ENCODE measurements at places on chromosomes 4 and X.

- no peak for DNase-seq
Measured at GRCh38 chrX:115561605-115562479, 868 bp downstream of the PLS3 start.

- DNase-seq = no peak
Measured at GRCh38 chrX:71872542-71873458, 37.8 kb upstream of the NHSL2 start.

GRCh38 chr4:164440199-164440598 lies 313.7 kb upstream of the SMIM31 start:
- DNase-seq = peak; percentile 27

DNA sequence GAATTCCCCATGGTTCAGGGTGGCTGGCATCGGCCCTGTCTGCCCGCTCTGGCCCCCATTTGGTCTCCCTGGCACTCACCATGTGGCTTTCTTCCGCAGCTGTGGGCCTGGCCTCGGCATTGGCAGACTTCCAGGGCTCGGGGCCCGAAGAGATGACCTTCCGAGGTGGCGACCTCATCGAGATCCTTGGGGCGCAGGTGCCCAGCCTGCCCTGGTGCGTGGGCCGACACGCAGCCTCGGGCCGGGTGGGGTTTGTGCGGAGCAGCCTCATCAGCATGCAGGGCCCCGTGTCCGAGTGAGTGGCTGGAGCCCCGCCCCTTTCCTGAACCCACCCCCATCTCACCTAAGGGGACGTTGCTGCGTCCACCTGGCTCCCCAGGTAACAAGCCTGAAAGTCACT lies 20.1 kb downstream of the SH3TC1 start:
- DNase-seq = no peak

DNA sequence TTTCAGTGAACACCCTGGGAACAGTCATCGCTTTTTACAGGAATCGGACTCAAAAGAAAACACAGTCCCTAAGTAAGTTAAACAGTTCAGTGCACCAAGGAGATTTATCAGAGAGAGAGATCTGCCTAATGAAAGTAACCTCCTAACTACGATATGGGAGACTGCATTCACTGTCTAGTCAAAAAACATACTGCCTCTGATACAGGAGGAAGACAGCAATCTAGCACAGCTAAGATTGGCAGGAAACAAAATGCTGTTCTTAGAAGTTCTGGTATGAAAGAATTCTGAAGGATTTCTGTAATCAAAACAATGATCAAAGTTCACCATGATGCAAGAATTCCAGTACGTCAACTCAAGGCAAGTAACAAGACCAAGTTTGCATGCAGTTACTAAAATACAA lies 92.8 kb downstream of the MAML3 start:
- DNase-seq = no peak

DNA sequence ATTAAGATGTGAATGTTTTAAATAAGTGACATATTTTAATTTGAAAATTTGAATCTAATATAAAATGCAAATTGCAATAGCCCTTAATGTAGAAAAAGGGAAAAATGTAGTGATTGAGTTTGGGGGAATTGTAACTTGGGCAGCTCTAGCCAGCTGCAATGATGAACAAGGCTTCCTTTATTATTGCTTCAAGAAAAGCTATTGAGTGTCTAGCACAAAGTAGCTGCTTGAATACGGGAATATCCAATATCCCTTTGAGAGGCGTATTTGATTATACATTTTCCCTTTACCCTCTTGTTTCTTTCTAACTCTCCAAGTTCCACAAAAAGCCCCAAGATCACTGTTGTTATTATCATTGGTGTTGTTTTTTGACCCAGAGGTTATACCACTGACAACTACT lies 21.8 kb downstream of the IL1RAPL1 start:
- no peak for DNase-seq

- no peak for DNase-seq
Measured at GRCh38 chrX:9997524-9997923, 30.4 kb downstream of the CLDN34 start.

DNA sequence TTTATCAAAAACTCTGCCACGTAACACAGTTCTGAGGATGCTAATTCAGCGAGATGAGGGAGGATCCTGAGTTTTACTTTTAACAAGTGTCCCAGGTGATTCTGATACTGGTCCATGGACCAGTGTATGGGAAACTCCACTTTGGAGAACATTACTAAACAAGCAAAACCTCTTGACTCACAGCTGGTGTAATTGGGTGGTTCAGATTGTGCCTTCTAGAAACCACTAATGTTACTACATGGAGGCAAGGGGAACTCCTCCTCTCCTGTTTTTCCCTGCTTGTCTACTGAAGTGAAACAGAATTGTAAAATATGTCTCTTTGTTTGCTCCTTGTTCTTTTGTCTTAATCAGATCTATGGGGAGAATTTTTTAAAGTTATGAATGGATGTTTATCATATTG lies 62.6 kb downstream of the FRAS1 start:
- DNase-seq = no peak

DNA sequence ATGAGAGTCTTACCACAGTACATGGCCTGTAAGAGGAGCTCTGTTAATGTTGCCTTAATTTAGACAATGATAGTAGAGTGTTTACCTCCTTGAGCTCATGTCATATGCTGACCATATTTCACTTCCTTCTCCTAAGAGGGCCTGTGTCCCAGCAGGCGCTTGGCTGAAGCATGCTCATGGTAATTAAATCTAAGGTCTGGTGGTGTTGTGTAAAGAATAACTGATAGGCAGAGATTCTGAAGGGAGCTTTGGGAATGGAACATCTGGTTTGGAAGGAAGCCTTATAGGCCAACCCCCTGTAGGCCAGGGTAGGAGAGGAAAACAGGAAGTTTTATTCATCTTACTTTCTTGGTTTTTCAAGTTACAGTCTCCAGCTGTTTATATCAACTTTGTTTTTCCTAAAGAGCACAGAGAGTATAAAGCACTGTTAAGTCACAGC lies 300.2 kb downstream of the USP46 start:
- DNase-seq = no peak

DNA sequence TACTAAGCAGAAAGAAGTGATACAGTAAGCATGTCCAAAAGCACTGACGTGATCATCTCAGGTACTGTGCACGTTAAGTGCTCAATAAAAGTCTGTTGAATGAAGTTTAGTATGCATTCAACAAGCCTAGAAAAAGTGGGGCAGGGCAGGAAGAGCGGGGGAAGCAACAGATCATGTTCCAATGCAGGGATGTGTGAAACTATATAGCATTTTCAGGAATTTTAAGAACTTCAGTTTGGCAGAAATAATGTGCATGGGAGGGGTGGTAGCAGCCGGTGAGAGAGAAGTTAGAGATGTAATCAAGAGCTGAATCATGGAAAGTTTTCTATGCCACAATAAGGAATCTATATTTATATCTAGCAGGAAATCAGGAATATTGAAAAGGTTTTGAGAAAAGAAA lies 19.2 kb upstream of the CCNA2 start:
- no peak for DNase-seq

- no peak for DNase-seq
Measured at GRCh38 chr4:98689507-98690174, 31.2 kb upstream of the TSPAN5 start.

DNA sequence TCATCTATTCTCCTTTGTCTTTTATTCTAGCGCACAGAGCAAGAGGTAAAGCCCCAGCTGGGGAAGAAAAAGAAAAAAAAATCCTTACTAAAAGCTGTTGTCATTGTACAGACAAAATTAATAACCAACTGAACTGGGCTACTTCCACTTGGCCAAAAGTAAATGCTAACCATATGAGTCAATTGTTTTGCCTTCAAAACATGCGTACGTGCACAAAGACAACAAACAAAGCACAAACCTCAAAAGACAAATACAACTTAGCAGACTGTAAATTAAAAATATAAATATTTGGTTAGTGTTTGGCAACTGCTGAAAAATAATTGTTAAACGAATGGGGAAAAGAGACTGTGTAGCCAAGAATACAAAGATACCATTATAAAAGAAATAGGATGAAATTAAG lies 5.9 kb downstream of the EDA2R start:
- no peak for DNase-seq

- peak; percentile 13 for DNase-seq
Measured at GRCh38 chr4:83285055-83285407, 433 bp upstream of the COQ2 start.

DNA sequence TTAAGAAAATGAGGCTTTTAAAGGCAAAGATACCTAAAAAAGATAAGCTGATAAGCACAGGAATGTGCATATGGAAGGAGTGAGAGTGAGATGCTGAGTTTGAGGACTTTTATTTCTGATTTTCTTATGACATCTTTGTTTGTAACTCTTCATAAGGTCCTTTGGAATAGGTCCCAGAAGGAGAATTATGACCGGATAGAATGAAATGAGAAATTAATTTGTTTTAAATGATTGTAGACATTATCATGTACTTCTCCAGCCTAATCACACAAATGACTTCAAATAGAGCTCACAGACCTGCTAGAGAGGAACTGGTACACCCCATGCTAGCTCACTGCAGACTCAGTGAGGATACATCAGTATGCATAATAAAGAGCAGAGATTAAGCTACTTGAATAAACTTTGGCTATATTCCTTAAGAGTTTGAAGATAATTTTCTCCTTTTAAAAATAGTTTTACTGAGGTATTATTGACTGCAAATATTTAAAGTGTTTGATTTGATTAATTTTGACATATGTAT lies 5.6 kb downstream of the GK2 start:
- DNase-seq = no peak

DNA sequence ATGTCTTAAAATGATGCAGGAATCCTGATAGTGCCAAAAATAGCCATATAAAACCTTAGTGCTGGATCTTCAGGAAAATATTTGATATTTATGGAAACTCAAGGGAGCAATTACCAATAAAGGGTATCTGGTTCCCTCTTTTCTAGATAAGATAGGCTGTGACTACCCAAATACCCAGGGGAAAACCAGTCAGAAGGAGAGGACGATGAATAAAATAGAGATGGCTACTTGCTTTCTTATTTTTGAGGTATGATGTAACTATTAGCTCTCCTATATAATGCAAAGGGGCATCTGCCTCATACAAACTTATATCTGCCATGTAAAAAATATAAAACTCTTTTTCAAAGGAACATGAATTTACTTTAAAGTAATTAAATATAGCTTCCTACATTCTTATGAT lies 23.4 kb upstream of the COX18 start:
- DNase-seq = no peak

- no peak for DNase-seq
Measured at GRCh38 chrX:40094041-40094899, 3.5 kb downstream of the BCOR start.

- DNase-seq = no peak
Measured at GRCh38 chr4:37839426-37839825, 12.9 kb downstream of the PGM2 start.

DNA sequence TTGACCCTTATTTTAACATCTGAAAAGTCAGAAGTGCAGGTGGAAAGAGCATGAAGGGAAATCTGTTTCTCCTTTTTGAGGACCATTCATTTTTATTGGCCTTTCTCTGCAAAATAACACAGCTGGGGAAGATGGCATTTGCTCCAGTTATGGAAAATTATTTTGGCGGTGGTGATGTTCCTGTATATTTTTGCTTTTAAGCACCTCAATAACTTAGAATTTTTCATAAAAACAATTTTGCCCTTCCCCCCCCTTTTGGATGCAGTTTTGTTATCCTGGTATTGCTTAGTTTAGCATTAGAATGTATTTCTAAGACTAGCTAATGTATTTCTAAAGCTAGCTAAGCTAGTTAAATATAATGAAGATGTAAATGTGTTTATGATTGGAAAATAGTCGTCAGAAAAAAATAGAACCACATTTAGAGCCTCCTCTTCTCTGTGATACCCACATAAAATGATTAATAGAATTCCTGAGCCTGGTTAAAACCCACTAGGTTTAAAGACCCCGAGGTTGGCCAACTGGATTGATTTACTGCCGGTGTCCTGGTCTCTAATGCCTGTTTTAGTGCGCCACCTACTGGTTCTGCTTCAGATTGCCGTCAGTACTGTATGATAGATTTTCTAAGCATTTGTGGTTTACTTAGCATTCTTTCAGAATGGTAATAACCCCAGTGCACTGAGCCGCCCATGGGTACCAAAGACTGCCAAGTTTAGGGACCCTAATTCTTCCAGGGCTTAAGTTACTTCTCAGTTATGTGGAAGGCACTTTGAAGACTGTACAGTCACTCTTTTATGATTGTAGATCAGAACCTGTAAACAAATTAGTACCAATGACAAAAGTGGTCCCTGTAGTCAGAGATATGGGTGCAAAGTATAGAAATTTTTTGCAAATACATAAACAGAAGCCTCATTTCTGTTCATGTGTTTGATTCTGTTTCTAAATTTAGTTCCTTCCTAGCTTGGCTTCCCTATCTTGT lies 11.4 kb downstream of the KLF3 start:
- peak; percentile 56 for DNase-seq

DNA sequence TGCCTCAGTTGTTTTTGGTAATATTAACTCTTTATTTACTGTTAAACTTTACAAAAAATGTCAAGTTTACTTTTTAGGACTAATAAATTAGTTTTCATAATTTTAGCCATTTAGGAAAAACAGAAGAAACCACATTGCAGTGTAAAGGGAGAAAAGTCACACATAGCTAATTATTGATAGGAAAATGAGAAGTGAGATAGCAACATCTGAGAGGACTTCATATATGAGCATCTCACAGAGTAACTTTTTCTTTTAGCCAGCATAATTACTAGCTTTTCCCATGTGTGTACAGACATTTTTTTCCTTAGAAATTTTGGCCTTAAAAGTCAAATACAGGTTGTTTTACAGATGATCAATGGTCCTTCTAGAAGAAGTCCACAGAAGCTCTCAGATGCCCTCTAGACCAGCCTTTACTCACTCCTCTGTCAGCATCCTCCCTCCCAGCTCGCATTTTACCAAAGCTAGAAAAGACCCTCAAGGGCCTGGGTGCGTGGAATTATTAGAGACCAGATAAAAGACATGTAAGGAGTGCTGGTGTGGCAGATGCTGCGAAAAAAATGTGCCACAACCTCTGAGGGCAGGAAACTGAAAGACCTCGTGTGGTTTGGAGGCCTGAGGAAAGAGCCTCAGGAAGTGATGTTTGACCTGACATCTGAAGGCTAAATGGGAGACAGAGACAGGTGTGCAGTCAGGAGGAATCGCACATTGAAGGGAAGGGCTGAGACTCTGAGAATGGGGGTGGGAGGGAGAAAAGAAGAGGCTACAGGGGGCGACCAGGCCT lies 156.9 kb downstream of the CBR4 start:
- DNase-seq = no peak

GRCh38 chr4:180598281-180598680 lies 1644.9 kb upstream of the TENM3 start:
- no peak for DNase-seq

- DNase-seq = no peak
Measured at GRCh38 chr4:132227151-132227856, 921.8 kb upstream of the PCDH10 start.

DNA sequence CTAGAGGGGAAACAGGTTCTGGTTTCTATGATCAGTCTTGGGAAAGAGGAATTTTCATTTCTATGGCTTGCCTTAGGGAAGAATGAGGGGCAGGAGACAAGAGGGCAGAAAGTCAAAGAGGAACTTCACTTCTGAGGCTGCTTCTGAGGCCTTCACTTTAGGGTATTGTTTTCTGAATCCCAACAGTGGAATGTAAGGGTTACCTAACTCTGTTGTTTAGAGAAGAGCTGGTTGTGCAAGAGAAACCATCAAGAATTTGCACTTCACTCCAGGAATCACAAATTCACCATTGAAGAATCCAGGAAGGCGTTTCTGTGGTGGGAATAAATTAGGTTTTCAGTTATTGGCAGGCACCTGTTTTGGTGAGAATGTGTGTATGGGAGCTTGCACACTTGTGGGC lies 126.7 kb upstream of the AMOT start:
- no peak for DNase-seq
